ENCODE measurements at places on chromosomes 16 and 17.

- DNase-seq: no peak
Observed at GRCh38 chr16:60605176-60605575, 1431.1 kb downstream of the CDH8 start.

- DNase-seq: no peak
Observed at GRCh38 chr17:54408731-54409130, 491.9 kb upstream of the TOM1L1 start.

DNA sequence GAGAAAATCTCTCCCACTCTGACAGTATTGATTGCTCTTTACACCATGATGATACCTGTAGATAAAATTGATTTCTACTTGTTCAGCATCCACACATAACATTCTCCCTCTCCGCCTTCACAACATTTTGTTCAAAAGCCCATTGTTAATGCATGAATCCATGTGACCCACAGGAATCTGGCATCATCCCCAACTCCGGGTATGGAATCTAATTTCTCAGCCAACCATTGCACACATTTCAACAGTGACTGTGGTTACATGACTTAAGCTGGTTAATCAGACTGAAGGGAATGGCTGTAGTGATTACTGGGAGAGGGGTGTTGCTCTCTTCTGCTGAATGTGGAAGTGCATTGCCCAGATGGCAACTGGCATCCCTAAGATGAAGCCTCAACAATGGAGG, 161.4 kb upstream of the C16orf82 start:
- DNase-seq: no peak

GRCh38 chr17:7715936-7716886, 1.3 kb upstream of the DNAH2 start:
- no peak for DNase-seq

All from GM18507 (cell line).